ENCODE measurements at places on chromosomes 4 and X. TPM values are rescaled to one million over a fixed set of nuclear protein-coding genes. Genes with fewer than 3 reads are reported as not detected.

DNA sequence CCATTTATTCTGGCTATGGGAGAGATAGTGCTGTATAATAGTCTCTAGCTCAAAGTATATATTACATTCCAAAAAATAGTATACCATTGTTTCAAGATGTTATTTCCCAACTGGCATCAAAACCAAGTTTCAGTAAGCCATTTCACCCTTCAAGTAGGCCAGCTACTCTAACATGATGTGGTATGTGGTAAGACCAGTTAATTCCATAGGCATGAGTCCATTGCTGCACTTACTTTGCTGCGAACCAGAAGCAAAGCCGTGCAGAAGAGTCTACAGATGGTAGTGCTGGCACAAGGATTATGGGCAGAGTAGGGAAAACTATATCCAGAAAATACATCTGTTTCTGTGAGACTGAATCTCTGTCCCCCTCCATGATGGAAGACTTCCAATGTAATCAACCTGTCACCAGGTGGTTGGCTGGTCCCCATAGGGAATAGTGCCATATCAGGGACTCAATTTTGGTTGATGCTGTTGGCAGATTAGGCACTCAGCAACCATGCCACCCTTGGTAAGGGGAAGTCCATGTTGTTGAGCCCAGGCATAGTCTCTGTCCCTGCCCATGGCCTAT is 49.8 kb upstream of the HSD17B10 start:
- DNase-seq = no peak

AVPR2 gene
- total RNA-seq = 2.0 TPM

GRCh38 chrX:3960952-3961351 is 247.5 kb upstream of the PRKX start:
- DNase-seq = no peak

GRCh38 chrX:9873952-9874351 is 87.7 kb downstream of the SHROOM2 start:
- DNase-seq = no peak

DNA sequence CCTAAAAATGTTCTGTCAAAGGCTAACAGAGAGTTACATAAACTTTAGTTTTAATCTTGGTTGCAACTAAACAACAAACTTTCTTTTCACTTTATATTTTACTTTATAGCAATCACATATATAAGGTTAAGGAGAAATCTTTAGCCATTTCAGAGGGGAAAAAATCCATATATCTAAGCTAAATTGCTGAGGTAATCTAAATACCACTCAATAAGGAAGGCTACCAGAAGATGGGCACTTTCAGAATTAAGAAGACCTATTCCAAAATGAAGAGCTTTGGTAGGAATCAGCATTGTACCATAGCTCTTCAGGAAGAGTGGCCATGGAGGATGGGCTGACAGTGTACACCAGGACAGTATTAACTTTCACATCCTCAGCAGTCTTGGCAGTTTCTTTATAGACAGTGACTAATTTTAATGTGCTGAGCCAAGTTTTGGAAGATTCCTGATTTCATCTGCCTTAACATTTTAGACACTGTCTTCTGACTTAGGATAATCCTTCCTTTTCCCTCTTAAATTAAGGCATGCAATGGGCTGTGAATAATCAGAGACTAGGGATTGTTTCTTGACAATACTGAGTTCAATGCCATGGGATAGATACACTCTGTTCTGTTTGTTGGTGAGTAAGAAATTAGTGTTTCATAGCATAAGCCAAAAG is 7.1 kb downstream of the FAT4 start:
- no peak for DNase-seq

GAGE12F gene
- total RNA-seq = not detected

- no peak for DNase-seq
Measured at GRCh38 chrX:43493756-43494155, 162.3 kb upstream of the MAOA start.

DNA sequence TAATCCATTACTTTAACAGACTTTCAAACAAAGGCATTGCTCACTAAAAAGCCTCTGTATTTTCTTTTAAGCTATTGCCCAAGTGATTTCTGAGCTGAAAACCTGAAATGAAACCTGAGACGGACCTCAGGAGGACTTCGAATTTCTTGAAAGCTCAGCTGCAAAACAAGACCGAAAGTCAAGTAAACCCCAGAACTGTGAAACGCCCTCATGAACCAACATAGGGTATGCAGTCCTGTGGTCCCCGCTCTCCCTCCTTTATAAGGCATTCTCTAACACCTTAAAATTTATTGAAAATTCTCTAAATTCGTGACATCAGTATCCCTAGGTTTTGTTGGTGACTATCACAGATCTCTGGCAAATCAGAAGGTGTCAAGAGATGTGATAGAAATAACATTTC is 91.8 kb downstream of the SHISA3 start:
- DNase-seq = no peak

TRPC5OS gene
- not detected for total RNA-seq

GRCh38 chrX:18666614-18667013 is 5.3 kb downstream of the RS1 start:
- no peak for DNase-seq

NAP1L5 gene
- total RNA-seq = 9.3 TPM

Data from posterior vena cava (tissue), 2 donors.